ENCODE measurements at places on chromosomes 5 and 9.

GRCh38 chr5:159341906-159342310 lies 11.6 kb upstream of the IL12B start:
- DNase-seq, result peak; percentile 14

GRCh38 chr5:63164838-63165535 lies 586.4 kb downstream of the LRRC70 start:
- no peak for DNase-seq

- no peak for DNase-seq
These were observed 147.5 kb upstream of the TSLP start for GRCh38 chr5:110923971-110924370.

DNA sequence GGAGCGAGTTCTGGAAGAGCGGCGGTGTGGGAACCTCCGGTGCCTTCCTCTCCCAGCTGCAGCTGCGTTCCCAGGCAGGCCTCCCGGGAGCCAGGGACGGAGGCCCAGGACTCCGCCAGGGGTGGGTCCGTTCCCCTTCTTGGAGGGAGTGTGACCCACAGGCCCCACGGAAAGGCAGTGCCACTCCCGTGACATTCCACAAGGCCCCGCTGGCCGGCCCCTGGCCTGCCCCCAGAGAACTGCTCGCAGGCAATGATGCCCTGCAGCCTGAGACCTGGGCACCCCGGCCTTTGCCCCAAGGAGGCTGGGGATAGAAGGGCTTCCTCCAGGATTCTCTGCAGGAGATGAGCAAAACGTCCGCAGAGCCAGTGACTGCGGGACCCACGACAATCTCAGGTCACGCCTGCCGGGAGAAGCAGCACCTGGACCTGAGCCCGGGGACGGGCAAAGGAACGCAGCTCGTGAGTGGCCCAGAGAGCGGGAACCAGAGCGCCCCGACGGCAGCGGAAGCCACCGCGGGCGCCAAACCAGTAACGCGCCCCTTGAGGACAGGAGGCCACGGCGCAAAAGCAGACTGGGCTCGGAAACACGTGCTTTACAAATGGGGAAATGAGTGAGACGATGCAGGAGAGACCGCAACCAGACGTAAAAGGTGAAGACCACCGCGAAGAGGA lies 9.3 kb downstream of the OBP2B start:
- peak; percentile 63 for DNase-seq

DNA sequence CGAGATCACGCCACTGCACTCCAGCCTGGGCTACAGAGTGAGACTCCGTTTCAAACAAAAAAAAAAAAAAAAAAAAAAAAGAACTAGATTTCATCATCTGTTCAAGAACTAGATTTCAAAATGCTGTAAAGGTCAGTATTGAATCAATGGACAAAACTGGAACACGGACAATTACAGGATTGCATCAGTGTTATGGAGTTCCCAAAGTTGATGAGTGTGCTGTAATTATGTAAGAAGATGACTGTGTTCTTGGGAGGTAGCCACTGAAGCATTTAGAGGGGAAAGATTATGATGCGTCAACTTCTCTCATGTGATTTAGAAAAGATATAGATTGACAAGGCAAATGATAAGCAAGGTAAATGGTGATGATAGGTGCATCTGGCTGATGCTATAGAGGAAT lies 6.5 kb downstream of the FAM240B start:
- DNase-seq, result no peak

- no peak for DNase-seq
These were observed 613.6 kb upstream of the KLF4 start for GRCh38 chr9:108103046-108103693.

- DNase-seq, result no peak
These were observed 129.9 kb downstream of the SGCD start for GRCh38 chr5:156456857-156457256.

DNA sequence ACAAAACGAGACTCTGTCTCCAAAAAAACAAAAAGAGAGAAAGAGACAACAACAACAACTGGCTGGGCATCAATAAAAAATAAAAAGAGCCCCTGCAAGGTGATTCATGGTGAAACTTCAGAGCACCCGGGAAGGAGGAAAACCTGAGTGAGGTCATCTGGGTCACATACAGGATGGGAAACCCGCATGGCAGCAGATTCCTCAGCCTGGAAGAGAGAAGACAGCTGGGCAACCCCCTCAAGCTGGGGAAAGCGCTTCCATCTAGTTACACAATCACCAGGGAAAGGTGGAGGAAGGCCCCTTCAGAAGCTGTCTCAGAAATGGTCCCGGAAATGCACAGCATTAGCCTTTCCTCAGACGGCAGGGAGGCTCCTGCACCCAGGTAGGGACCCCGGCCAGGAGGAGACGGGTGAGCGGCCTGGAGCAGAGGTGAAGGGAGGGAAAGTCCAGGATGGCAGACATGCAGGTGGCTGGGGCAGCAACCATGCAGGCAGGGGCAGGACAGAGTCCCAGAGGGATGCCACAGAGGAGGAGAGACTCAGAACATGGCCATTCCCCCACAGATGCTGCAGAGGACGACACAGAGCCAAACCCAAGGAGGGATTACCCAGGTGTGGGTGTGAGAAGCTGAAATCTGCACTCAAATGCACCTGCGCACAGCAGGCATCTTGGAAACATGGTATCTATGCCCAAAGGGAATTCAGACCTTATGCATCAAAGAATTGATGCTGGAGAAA lies 29.4 kb downstream of the CAMSAP1 start:
- no peak for DNase-seq

- DNase-seq, result no peak
These were observed 2.0 kb downstream of the IL31RA start for GRCh38 chr5:55853041-55853670.

DNA sequence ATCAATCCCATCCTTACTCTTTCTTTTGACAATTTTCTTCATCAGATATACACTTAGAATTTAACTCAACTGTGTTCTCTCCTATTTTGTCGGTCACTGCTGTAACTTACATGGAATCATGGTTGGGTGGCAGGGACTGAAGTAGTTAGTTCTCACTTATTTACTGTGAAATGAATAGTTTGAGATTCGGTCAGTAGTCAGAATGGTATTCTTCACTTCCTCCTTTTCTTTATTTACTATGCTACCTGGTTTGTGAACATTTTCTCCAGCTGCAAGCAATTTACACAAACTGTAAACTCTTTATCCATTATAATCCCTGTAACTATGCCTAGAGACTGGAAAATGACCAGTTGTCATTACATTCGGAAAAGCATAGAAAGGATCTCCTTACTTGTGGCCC lies 41.5 kb upstream of the GDNF start:
- DNase-seq, result no peak

DNA sequence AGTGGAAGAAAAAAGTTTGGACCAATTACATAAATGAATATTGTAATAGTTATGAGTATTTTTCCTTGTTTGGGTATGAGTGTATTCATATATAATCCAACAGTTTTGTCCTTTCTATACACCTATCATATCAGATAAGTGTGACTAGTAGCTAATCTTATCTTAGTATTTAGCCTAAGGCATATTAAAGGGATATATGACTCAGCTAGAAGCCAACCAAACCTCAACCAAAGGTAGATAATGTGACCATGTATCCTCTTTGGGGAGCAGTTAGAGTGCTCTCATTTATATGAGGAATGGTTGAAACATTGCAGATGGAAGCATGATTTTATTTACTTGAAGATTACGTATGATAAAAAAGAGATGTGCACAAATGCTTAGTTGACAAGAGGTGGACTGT lies 370.0 kb upstream of the CTNND2 start:
- DNase-seq, result no peak

GRCh38 chr5:36590513-36591286 lies 15.7 kb upstream of the SLC1A3 start:
- peak; percentile 33 for DNase-seq

DNA sequence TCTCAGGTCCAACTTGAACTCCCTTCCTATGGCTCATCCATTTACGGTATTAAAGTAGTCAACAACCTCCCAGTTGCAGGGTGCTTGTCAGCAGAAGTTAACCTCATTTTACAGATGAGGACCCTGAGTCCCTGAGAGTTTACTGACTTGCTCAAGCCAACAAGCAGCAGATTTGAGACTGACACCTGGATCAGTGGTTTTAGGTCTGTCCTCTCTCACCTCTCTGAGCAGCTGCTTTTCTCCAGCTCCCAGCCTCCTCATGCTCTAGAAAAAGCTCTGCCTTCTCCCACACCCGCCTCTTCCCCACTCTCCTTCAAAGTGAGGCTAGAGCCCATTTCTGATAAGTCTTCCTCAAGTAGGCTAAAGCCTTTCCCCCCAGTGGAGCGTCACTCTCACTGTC lies 56.4 kb downstream of the GABBR2 start:
- DNase-seq, result no peak

- DNase-seq, result no peak
These were observed 215.7 kb upstream of the S1PR3 start for GRCh38 chr9:88775559-88775958.

GRCh38 chr5:131848662-131849061 lies 51.8 kb upstream of the FNIP1 start:
- no peak for DNase-seq

Measured in iPS-NIHi11 (cell line).